Central memory CD4-positive, alpha-beta T cell (primary cell): ENCODE measurements at places on chromosomes 7 and 10.

- no peak for DNase-seq
Observed at GRCh38 chr10:56449770-56450169, 88.7 kb upstream of the ZWINT start.

DNA sequence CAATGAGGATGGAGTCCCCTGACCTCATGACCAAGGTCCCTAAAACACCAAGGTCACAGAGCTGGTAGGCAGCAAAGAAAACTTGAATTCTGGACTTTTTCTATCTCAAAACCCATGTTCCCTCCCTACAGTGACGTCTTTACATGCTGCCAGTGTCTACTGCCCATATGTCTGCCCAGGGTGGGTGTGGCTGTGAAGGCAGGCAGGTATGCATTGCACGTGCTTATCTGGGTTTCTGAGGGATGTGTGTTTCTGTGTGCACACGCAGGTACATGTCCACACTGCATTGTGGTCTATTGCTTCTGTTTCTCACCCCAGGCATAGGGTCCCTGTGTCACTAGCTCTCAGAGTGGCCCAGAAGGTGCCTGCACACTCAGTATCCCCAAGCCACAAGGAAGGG is 13.5 kb downstream of the ATP6V1F start:
- DNase-seq = no peak

DNA sequence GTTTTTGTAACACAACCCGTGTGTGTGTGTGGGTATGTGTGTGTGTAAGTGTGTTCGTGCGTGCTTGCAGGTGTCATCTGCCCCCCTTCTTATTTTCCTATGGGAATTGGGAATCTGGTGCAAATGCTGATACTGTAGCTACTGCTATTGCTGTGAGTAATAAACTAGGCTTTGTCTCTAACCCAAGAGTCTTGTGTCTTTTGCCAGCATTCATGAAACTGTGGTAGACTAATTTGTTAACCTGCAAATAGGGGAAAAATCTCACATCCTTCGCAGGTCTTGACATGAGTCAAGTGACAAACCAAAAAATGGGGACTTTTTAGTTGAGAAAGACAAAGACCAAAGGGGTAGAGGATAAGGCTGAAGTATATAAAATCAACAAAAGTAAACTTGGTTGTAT is 57.9 kb upstream of the FAM133B start:
- DNase-seq = no peak

DNA sequence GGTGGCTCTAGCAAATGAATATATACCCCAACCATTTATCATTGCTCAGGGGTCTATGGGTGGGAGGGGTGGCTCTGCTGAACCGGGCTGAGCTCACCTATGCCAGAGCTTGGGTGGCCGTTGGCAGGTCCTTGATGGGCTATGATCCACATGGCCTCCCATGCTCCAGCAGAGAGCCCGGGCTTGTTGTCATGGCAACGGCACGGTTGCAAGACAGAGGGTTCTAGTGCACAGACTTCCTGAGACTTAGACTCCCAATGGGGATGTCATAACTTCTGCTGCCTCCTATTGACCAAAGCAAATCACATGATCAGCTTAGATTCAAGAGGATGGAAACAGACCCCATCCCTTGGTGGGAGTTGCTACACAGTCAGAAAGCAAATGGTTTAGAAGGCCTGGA is 36.4 kb upstream of the CARD11 start:
- no peak for DNase-seq
